ENCODE measurements at places on chromosomes 11 and 22. TPM values are rescaled to one million over a fixed set of nuclear protein-coding genes. Genes with fewer than 3 reads are reported as not detected.

Gene WBP2NL
- total RNA-seq = 1.2 TPM

Gene CASP5
- total RNA-seq = not detected

Gene CEP126
- 7.1 TPM for total RNA-seq

Gene ARHGEF17
- 47.6 TPM for total RNA-seq

Gene CCDC89
- total RNA-seq = 7.0 TPM

Gene P2RY2
- 16.3 TPM for total RNA-seq

Gene OR51E2
- not detected for total RNA-seq

Gene ANO9
- 57.4 TPM for total RNA-seq

Gene DUSP8
- 1.5 TPM for total RNA-seq

Gene SYT8
- 1.3 TPM for total RNA-seq

Gene VPS37C
- total RNA-seq = 13.7 TPM

Gene SLC15A3
- total RNA-seq = 8.2 TPM

Gene PGR
- total RNA-seq = not detected

Gene MS4A15
- not detected for total RNA-seq

Gene OR8G1
- not detected for total RNA-seq

Gene GNAZ
- total RNA-seq = 41.1 TPM

Gene PPARA
- 27.9 TPM for total RNA-seq

Gene SCUBE2
- 1.6 TPM for total RNA-seq

Gene PHOX2A
- total RNA-seq = 0.39 TPM

Gene PHLDA2
- 2.4 TPM for total RNA-seq

Gene LRRC4C
- under 0.01 TPM for total RNA-seq

Gene NAV2
- 59.7 TPM for total RNA-seq

Gene GRIA4
- not detected for total RNA-seq

Gene NLRP10
- total RNA-seq = 47.7 TPM

Gene KRTAP5-10
- total RNA-seq = not detected

Gene CRYBB1
- total RNA-seq = not detected

Gene CPSF7
- total RNA-seq = 36.5 TPM

Gene PLEKHB1
- 1.2 TPM for total RNA-seq

Gene ASCL2
- total RNA-seq = 0.87 TPM

Gene ACRV1
- total RNA-seq = not detected

Gene PEX16
- 36.3 TPM for total RNA-seq

Gene APOL6
- total RNA-seq = 6.0 TPM

Gene PARVA
- total RNA-seq = 27.9 TPM

Gene DCHS1
- 0.33 TPM for total RNA-seq

Gene INS
- total RNA-seq = not detected

Gene ANKK1
- total RNA-seq = 1.6 TPM

Gene OR4D9
- total RNA-seq = not detected

Gene TSPAN4
- total RNA-seq = 88.0 TPM

Gene RPL3
- total RNA-seq = 2,446 TPM

Gene AASDHPPT
- total RNA-seq = 76.6 TPM

Gene COMMD9
- total RNA-seq = 39.7 TPM

Gene VPREB1
- total RNA-seq = not detected

Gene DTX4
- total RNA-seq = 16.1 TPM

Gene DEPDC7
- total RNA-seq = 38.9 TPM

Gene OR10A3
- total RNA-seq = not detected

Gene SDHD
- total RNA-seq = 75.4 TPM

Gene SLC6A5
- not detected for total RNA-seq

Gene TUBA8
- total RNA-seq = 0.39 TPM

Gene C1QTNF6
- total RNA-seq = 86.4 TPM

Gene MN1
- 32.0 TPM for total RNA-seq

Gene GVQW3
- 0.54 TPM for total RNA-seq

Gene MPZL2
- 69.5 TPM for total RNA-seq

Gene APOA1
- total RNA-seq = not detected

Gene PITPNM1
- 45.5 TPM for total RNA-seq

Gene CHST1
- total RNA-seq = not detected

Gene AMPD3
- 16.2 TPM for total RNA-seq
